Suprapubic skin (tissue), 4 donors: ENCODE measurements at places on chromosomes 3 and 15.

- no peaks in the 10 kb centered on the region for H3K4me1 ChIP-seq
- no peak for DNase-seq
- no peaks in the 10 kb centered on the region for H3K36me3 ChIP-seq
- no peak overlapping the region for H3K27ac ChIP-seq
Observed at GRCh38 chr3:73207946-73208440, 146.5 kb downstream of the EBLN2 start.

DNA sequence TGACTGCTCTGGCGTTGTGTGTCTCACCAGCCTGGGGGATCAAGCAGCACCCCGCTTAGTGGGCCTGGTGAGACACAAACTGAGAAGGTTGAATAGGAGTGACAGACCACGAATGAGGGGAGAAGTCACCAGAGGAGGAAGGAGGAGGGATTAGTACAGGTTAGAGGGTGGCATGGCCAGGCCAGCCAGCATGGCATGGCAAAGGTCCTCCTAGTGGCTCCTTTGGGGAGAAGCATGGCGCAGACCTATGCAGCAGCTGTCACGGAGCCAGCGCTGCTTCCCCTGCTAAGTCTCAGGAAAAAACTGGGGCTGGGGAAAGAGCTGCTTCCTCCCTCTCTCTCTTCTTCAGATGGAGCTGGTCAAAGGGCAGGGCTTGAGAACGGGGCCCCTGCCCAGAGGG is 48.6 kb downstream of the ZDHHC3 start:
- no peak for DNase-seq
- H3K27me3 ChIP-seq: no peaks in the 10 kb centered on the region
- peaks cover 11% of the 10 kb centered on the region for H3K4me1 ChIP-seq
- no peak overlapping the region for H3K4me3 ChIP-seq
- H3K27ac ChIP-seq: no peak overlapping the region

DNA sequence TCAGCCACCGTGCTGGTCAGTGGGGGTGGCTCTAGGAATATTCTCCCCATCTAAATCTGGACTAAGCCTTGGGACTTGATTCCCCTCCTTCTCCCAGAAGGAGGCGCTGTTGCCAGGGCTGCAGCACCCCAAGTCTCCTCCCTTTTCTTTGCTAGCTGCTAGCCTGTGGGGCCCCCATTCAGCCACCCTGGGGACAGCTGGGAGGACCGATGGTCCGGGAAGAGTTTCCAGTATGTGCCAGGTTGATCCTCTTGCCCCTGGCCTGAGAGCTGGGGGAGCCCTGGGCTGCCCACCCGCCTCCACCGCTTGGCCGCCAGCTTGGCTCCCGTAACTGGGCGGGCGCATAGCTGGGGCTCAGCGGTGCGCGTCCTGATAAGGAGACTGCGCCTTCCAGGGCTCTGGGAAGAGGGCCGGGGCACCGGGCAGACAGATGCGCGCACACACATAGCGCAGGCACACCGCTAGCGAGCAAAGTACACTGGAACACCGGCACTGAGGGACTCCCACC is 4.2 kb downstream of the SMAD6 start:
- H3K4me3 ChIP-seq: peak overlapping the region; percentile 78
- no peak overlapping the region for H3K27ac ChIP-seq
- no peaks in the 10 kb centered on the region for H3K36me3 ChIP-seq
- peaks cover 55% of the 10 kb centered on the region for H3K4me1 ChIP-seq
- H3K27me3 ChIP-seq: peaks cover 16% of the 10 kb centered on the region
- DNase-seq: no peak

DNA sequence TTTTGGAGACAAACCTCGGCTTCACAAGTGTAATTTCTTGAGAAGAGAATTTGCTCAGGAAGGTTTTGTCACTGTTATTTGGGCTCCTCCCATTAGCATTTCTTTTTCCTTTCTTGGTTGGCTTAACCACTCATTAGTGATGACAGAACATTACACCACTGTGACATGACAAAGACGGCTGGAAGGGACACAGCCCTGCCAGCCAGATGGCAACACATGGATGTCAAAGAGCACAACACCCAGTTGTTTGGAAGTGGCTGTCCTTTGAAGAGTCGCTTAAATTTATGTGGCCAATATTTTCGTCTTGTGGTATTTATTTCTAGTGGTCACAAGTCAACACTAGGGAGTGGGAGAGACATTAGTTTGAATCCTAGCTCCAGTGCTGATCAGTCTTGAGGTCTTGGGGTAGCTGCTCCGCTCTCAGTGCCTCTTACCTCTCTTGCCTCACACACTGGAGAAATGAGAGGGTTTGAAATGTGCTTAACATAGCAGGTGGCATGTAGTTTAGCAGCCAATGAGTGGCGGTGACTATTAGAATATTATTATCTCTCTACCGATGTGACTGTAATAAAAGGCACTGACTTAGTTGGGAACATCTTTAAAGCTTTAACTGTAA is 92.8 kb downstream of the FRMD4B start:
- H3K4me3 ChIP-seq: no peak overlapping the region
- DNase-seq: no peak
- peaks cover 9% of the 10 kb centered on the region for H3K36me3 ChIP-seq
- H3K27me3 ChIP-seq: no peaks in the 10 kb centered on the region
- H3K4me1 ChIP-seq: peaks cover 19% of the 10 kb centered on the region

GRCh38 chr15:38070778-38071177 is 136.3 kb downstream of the TMCO5A start:
- H3K27ac ChIP-seq: no peak overlapping the region
- DNase-seq: no peak
- no peak overlapping the region for H3K4me3 ChIP-seq
- no peaks in the 10 kb centered on the region for H3K27me3 ChIP-seq

GRCh38 chr3:43417133-43417532 is 130.8 kb downstream of the SNRK start:
- no peaks in the 10 kb centered on the region for H3K4me1 ChIP-seq
- no peak for DNase-seq
- H3K27me3 ChIP-seq: no peaks in the 10 kb centered on the region
- peaks cover 3% of the 10 kb centered on the region for H3K36me3 ChIP-seq
